ENCODE measurements at places on chromosomes 6 and 20.

- DNase-seq = no peak
Observed at GRCh38 chr6:3196770-3197169, 30.7 kb downstream of the TUBB2B start.

DNA sequence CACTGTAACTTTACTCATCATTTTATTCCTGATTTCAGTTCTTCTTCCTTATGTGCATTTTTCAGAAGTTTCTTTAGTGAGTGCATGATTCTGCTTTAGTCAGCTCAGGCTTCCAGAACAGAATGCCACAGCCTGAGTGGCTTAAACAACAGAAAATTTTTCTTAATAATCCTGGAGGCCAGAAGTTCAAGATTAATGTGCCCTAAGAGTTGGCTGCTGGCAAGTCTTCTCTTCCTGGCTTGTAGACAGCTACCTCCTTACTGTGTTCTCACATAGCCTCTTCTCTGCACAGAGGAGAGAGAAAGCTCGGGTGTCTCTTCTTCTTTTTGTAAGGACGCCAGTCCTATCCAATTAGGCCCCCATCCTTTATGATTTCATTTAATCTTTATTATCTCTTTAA lies 443.1 kb upstream of the RGS17 start:
- DNase-seq = no peak

GRCh38 chr20:62808211-62808865 lies 3.7 kb downstream of the OGFR start:
- peak; percentile 86 for DNase-seq

DNA sequence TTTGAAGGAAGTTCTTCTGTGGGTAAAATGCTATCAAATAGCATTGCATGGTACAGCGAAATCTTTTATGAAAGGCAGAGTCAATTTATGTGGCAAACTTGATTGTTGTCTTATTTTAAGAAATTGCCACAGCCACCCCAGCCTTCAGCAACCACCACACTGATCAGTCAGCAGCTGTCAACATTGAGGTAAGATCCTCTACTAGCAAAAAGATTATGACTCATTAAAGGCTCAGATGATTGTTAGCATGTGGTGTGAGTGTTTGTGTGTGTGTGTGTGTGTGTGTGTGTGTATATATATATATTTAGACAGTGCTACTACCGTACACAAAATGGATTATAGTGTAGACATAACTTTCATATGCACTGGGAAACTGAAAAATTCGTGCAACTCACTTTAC lies 27.8 kb downstream of the LRRN4 start:
- no peak for DNase-seq
